T-helper 2 cell treated with Interferon-gamma antibody and Interleukin-4, amounts not matched to agents 5 μg/mL and 100 μg/mL, for 36 hours (primary cell): ENCODE measurements at places on chromosomes 7 and 10.

DNA sequence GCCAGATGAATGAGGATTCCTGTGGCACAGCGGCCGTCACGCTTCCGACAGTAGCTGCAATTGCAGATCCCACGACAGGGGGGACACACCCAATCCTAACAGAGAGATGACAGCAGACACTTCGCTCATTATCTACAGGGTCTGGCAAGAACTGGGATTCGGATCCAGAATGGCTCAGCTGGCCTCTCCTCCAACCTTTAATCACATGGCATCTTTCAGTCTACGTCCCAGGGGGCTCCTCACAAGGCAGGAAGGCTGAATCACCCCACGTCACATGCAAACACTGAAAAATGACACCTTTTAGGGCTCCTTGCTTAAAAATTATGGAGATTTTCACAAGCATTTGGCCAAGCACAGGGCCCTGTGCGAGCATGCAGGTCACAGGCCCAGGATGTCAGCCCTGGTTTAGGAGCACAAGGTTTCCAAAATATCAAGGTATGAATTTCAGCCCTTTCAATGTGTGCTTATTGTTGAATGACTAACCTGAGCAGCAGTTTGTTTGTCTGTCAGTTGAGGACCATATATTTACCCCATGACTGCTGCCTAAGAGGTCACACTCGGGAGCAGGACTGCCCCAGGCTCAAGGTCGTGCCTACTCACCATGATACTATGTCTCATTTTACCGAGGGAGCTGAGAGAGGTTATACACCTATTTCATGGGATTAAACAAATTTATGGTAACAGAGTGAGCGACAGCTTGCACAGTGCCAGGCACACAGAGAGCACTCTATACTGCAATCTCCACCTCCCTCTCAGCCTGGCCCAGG is 42.5 kb downstream of the CDCA7L start:
- H3K4me1 ChIP-seq: peaks cover 8% of the 10 kb centered on the region
- DNase-seq: no peak
- H3K4me3 ChIP-seq: no peak overlapping the region
- peaks cover 57% of the 10 kb centered on the region for H3K36me3 ChIP-seq
- H3K27ac ChIP-seq: no peak overlapping the region
- H3K27me3 ChIP-seq: no peaks in the 10 kb centered on the region

DNA sequence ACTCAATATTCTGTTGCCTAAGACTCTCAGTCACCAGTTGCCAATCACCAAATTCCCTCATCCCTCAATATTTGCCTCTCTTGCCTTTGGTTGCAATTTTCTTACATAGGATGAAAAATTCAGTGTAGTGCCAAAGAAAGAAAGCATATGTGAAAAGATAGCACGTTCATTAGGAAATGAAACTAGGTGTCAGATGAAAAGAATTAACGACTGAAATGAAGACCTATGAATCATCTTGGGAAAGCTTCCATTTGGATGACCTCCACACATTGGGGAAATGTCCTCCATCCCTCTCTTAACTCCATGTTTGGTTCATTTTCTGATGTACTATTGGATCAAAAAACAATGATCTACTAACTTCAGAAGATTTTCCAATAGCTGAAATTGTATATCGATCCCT is 145.1 kb upstream of the MEOX2 start:
- H3K27me3 ChIP-seq: no peaks in the 10 kb centered on the region
- H3K4me3 ChIP-seq: no peak overlapping the region
- no peak overlapping the region for H3K27ac ChIP-seq

GRCh38 chr10:109961174-109962001 is 38.1 kb upstream of the XPNPEP1 start:
- H3K27me3 ChIP-seq: no peaks in the 10 kb centered on the region
- peaks cover 2% of the 10 kb centered on the region for H3K4me1 ChIP-seq
- H3K36me3 ChIP-seq: no peaks in the 10 kb centered on the region
- DNase-seq: no peak

- peaks cover 51% of the 10 kb centered on the region for H3K4me1 ChIP-seq
- peaks cover 96% of the 10 kb centered on the region for H3K36me3 ChIP-seq
- DNase-seq: peak; percentile 79
- peak overlapping the region; percentile 93 for H3K27ac ChIP-seq
These were observed 5.7 kb downstream of the GATA3 start for GRCh38 chr10:8060010-8060703.

DNA sequence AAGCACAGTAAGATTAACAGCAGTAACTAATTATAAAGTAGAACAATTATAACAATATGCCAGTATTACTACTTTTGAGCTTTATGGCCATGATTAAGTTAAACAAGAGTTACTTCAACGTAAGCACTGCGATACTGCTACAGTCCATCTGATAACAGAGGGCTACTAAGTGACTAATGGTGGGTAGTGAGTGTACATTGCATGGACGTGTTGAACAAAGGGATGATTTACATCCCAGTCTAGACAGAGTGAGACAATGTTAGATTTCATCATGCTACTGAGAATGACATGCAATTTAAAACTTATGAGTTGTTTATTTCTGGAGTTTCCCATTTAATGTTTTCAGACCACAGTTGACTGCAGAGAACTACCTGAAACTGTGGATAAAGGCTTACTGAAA is 45.6 kb downstream of the TPST1 start:
- DNase-seq: no peak
- H3K36me3 ChIP-seq: no peaks in the 10 kb centered on the region
- no peak overlapping the region for H3K27ac ChIP-seq

DNA sequence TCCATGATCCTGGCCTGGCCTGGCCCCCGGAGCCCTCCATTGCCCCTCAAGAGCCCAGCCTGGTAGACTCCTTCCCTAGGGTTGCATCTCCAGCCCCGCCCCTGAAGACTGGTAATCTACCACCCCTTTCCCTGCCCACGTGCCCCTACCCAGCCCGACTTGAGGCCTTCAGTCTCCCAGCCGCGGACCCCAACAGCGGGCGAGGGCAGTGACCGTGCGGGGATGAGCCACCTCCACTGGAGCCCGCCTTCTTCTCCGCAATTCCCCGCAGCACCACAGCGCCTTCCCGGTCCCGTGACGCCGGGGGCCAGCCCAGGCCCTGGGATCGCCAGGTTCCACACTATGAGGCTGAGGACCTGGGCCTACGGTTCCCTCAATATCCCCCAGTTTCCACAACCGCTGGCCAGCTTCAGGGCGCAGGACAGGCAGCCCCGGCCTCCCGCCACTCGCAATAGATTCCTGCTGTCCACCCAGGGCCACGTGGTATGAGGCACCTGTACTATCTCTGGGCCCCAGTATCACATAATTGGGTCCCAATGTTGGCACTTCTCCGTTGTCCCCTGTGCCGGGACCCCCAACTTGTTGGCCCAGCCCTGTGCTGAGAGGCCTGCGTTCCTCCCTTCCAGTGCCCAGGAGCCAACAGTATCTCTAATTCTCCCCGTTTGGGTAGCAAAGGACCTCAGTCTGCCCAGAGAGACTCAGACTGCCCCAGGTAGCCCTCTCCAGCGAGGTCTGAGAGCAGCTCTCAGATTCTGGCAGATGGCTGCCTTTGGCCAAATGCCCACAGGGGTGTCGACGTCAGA is 1.1 kb upstream of the GPRIN2 start:
- H3K4me3 ChIP-seq: peak overlapping the region; percentile 59
- no peak overlapping the region for H3K27ac ChIP-seq
- H3K4me1 ChIP-seq: peaks cover 2% of the 10 kb centered on the region
- no peaks in the 10 kb centered on the region for H3K27me3 ChIP-seq
- DNase-seq: no peak

DNA sequence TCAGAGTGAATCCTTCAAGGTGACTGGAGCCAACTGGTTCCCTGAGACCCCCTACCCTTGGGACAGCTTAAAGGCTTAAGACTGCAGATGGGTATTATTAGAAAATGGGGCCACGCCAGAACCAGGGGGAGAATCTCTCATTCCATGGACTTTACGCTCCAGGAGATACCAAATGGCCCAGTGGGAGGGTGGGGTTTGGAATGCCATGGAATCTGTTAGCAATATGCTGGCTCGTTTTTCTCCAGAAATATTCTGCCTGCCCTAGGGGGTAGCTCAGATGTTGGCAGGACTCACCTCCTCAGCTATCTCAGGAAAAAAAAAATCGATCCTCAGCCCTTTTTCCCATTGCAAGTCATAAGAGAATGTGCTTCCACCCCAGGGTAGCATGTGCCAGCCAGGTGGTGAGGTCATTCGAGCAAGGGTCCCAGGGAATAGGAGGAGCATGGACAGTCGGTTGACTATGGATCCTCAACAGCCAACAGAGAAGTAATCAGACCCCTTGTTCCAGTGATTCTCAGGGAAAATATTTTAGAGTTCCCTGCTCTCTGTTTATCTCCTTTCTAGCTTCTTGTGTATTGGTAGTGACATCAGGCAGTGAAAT is 22.9 kb downstream of the SVIL start:
- no peak overlapping the region for H3K27ac ChIP-seq
- no peaks in the 10 kb centered on the region for H3K27me3 ChIP-seq
- H3K4me3 ChIP-seq: no peak overlapping the region
- no peak for DNase-seq
- no peaks in the 10 kb centered on the region for H3K4me1 ChIP-seq

DNA sequence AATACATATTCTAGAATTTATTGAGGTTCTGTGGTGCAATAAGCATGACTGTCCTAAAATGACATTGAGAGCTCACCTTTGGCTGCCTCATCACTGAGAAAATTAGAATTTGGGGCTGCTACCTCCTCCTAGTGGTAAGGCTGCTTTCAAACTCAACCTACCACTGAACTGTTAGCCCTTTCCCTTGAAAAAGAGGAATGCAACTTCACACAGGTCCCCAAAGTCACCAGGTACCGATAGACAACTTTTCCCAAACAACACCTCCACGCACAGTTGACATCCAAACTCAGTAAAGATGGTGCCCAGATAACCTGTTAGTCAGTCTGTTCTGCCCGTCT is 75.9 kb upstream of the SCIN start:
- no peak for DNase-seq
- H3K4me3 ChIP-seq: no peak overlapping the region
- no peaks in the 10 kb centered on the region for H3K4me1 ChIP-seq
- no peaks in the 10 kb centered on the region for H3K27me3 ChIP-seq

- no peaks in the 10 kb centered on the region for H3K36me3 ChIP-seq
- no peaks in the 10 kb centered on the region for H3K4me1 ChIP-seq
- no peak overlapping the region for H3K27ac ChIP-seq
- no peaks in the 10 kb centered on the region for H3K27me3 ChIP-seq
- H3K4me3 ChIP-seq: no peak overlapping the region
These were observed 1109.3 kb downstream of the REEP3 start for GRCh38 chr10:64630534-64630933.

- H3K4me1 ChIP-seq: peaks cover 8% of the 10 kb centered on the region
- no peak overlapping the region for H3K27ac ChIP-seq
- no peaks in the 10 kb centered on the region for H3K27me3 ChIP-seq
- H3K4me3 ChIP-seq: no peak overlapping the region
- no peak for DNase-seq
- H3K36me3 ChIP-seq: peaks cover 6% of the 10 kb centered on the region
These were observed 3.8 kb upstream of the CRCP start for GRCh38 chr7:66110856-66111255.

DNA sequence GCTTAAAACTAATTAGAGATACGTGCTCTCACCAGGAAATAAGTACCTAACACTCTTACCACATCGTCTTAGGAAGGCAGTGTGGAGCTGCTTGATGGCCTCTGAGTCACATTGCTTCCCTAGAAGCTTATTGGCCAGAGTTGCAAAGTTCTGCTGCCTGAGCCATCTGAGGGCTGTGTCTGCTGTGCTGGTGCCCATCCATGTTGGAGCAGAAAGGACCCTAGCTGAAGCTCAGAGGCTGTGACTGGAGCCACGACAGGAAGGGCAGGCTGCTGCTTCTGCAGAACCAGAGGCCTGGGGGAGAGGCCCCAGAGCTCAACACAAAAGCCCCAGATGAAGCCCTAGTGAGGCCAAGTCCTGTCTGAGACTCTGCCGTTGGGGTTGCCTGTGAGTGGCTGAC is 64.8 kb upstream of the IGFBP3 start:
- no peak overlapping the region for H3K4me3 ChIP-seq
- DNase-seq: no peak
- no peaks in the 10 kb centered on the region for H3K27me3 ChIP-seq

- no peak for DNase-seq
- H3K27me3 ChIP-seq: peaks cover 60% of the 10 kb centered on the region
- no peaks in the 10 kb centered on the region for H3K4me1 ChIP-seq
- H3K27ac ChIP-seq: no peak overlapping the region
These were observed 728 bp downstream of the PARD3 start for GRCh38 chr10:34814223-34814912.

DNA sequence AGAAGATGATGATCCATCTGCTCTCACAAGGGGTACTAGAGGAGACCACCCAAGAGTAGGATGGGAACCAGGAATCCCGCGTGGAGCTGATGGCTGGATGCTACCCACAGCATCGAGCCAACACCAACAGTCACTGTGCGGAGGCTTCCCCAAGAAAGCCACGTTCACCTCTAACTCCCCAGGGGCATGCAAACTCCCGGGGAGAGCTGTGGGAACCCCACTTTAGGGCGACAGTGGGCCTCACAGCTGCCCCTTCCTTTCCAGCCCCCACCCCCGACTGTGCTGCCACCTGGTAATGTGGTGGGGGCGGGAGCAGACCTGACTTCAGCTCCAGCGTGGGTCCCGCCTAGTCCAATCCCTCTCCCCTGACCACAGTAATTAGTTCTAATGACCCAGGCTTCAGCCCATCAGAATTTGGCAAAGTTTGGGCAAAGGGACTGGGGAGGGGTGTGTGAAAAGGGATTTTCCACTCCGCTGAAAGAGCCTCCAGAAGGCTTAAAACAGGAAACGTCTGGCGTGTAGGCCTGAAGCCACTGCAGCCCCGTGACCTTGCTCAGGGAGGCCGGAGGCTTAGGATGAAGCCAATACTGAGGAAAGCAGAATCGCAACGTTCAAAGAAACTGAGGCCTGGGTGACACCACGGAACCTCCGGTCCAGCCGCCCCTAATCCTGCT is 20.3 kb downstream of the ASB13 start:
- H3K27ac ChIP-seq: no peak overlapping the region
- H3K36me3 ChIP-seq: peaks cover 5% of the 10 kb centered on the region
- no peaks in the 10 kb centered on the region for H3K4me1 ChIP-seq
- DNase-seq: no peak
- no peaks in the 10 kb centered on the region for H3K27me3 ChIP-seq
- no peak overlapping the region for H3K4me3 ChIP-seq

- H3K4me1 ChIP-seq: peaks cover 29% of the 10 kb centered on the region
- no peaks in the 10 kb centered on the region for H3K27me3 ChIP-seq
- H3K27ac ChIP-seq: peak overlapping the region; percentile 96
- no peak for DNase-seq
- peaks cover 68% of the 10 kb centered on the region for H3K36me3 ChIP-seq
These were observed 329 bp downstream of the NOLC1 start for GRCh38 chr10:102152545-102152890.
